ENCODE measurements at places on chromosomes 4 and X.

GRCh38 chr4:132333724-132334047 is 815.4 kb upstream of the PCDH10 start:
- peak; percentile 17 for DNase-seq

DNA sequence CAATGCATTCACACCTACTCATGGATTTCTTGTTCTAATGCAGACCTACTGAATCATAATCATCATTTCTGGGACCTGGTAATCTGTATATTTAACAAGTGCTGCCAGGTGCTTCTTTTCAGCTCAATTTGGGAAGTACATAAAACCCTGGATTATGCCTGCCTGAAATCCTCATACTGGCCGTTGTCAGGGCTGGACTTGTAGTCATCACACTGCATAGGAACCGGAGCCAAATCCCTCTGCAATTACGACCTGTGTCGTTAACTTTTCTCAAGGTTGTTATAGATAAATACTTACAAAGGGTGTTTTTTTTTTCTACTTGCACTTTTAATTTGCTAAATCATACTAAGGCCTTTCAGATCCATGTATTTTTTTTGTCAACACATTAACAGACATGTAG is 294.9 kb upstream of the PRPS2 start:
- no peak for DNase-seq

DNA sequence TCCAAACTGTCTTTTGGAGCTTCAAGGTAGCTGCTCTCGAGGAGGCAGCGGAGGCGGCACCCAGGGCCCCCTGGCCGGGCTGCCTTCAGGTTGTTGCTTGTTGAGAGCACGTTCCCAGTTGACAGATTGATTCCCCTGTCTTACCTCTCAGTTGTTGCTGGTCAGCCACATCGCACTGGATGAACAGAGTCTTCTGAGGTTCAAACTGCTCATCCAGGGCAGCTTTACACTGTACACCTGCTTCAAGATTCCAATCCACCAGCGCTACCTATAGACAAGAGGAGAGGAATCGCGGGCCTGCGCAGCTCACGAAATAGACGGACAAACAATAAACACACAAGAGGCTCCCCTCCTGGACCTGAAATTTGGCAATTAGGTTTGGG is 497 bp downstream of the HPGD start:
- DNase-seq = no peak

- DNase-seq = no peak
Measured at GRCh38 chr4:36363024-36363423, 81.6 kb downstream of the DTHD1 start.

- DNase-seq = no peak
Measured at GRCh38 chr4:25536564-25537320, 118.9 kb upstream of the SLC34A2 start.
